Cortex of kidney (tissue), 1 donor: ENCODE measurements at places on chromosomes 3 and 15.

- DNase-seq, result no peak
These were observed 287.0 kb downstream of the ZIC4 start for GRCh38 chr3:147119346-147119745.

- no peak for DNase-seq
These were observed 9.8 kb downstream of the LRIG1 start for GRCh38 chr3:66490984-66491383.

DNA sequence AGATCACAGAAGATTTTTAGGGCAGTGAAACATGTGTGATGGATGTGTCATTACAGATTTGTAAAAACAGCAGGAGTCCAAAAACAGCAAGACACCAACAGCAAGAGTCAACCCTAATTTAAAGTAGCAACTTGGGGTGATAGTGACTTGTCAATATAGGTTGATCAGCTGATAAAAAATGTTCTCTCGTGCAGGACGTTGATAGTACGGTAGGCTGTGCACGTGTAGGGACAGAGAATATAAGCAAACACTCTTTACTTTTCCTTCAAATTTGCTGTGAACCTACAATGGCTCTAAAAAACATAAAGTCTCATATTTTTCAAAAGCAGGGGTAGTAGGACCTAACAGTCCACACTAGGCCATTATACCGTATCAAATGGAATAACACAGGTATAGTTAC is 120.8 kb downstream of the STAG1 start:
- no peak for DNase-seq

- DNase-seq, result no peak
These were observed 462.7 kb downstream of the PLOD2 start for GRCh38 chr3:145698250-145698649.

DNA sequence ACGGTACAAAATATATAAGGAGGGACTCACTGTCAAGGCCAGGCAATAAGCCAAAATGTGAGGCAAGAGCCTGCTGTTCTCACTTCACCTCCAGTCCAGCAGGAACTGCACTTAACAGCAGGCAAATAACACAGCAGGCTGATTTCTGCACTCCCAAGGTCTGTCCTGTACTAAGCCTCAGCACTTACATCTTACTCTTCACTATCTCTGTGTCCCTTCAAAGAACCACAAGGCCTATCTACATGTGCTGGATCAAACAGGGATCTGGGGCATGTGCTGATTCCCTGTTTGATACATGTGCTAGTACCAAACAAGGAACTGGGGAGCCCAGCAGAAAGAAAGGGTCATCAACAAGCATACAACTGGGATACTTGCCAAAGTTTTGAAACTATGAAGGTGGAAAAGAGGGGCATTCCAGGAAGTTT is 22.2 kb downstream of the UACA start:
- DNase-seq, result no peak

DNA sequence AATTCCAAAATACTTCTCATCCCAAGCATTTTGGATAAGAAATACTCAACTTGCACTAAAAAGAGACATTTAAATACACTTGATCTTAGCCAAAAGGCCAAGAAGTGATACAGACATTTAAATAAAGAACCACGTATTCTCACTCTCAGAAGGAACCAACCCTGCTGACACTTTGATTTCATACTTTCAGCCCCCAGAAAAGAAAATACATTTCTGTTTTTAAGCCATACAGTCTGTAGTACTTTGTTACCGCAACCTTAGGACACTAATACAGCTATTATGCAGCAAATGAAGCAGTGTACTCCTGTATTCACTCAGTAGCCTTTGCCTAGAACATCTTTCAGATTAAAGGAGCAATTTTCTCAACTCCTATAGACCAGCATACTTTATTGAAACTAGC is 86.7 kb downstream of the TBC1D5 start:
- DNase-seq, result no peak

DNA sequence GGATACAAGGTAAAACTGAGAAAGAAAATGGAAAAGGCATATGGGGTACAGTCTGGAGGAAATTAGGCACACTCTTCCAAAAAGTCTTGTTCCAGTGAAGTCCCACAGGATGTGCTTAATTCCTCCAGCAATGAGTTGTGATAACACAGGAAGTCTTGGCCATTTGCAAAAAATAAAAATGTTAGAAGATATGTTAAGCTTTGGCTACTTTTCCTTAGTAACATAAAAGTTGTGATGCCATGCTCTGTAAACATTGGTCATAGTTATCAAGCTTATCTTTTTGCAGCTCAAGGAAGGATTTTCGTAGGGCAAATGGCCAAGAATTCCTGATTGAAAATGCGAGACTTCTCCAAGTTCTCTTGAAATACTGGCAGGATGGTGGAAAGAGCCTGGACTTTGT is 26.4 kb downstream of the LNP1 start:
- no peak for DNase-seq

DNA sequence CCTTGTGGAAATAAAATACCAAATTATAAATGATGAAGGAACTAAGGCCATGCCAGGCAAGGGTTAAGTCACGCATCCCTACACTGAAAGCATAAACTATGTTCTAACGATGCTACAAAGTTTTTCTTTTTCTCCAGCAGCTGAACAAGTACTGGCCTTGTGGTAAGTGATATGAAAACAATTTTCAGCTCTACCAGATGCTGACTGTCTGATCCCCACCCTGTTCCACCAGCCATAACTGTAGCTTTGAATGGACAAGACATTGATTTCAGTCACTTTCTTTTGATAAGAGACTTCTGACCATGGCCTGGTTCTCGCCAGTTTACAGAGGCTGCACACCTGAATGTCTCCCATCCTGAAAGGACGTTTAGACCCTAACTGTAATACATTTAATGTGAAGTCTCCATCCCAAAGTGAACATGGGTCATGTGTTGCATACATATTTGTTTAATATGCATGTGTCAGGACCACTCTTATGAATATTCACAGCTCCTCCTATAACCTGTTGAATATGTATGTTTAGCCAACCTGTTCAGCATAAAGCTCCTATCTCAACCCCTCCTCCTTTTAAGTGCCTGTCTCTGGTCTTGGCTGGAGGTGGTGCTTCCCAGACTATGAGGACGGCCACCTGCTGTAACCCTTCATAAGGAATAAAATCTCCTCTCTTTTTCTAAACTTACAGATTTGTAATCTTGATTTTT is 33.4 kb downstream of the MASP1 start:
- no peak for DNase-seq

DNA sequence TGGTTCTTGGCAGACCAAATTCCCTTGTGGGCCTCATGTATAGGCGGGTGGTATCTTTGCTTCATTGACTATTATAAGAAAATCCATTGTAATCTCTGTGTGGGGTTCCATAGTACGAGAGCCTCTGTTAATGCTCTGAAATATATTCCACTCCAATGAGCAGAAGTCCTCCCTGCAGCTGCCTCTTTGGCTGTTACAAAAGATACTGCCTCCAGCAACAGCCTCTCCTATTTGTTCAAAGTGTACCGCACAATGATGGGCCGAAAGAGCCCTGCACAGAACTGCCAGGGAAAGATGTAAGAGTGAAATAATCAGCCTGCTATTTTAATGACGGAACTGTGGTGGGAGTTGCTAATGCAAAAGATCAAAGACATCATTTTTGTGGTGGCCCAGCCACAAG is 48.9 kb downstream of the GRK7 start:
- DNase-seq, result no peak

- no peak for DNase-seq
These were observed 35.6 kb upstream of the GYG1 start for GRCh38 chr3:148955544-148956346.

DNA sequence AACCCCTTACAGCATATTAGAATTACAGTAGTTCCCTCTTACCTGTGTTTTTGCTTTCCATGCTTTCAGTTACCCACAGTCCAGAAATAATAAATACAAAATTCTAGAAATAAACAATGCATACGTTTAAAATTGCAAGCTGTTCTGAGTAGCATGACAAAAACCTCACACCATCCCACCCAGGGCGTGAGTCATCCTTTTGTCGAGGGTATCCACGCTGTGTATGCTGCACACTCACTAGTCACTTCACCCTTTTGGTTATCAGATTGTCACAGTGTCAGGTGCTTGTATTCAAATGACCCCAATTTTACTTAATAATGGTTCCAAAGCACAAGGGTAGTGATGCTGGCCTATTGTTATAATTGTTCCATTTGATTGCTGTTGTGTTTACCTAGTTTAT is 72.5 kb upstream of the P3H2 start:
- no peak for DNase-seq

DNA sequence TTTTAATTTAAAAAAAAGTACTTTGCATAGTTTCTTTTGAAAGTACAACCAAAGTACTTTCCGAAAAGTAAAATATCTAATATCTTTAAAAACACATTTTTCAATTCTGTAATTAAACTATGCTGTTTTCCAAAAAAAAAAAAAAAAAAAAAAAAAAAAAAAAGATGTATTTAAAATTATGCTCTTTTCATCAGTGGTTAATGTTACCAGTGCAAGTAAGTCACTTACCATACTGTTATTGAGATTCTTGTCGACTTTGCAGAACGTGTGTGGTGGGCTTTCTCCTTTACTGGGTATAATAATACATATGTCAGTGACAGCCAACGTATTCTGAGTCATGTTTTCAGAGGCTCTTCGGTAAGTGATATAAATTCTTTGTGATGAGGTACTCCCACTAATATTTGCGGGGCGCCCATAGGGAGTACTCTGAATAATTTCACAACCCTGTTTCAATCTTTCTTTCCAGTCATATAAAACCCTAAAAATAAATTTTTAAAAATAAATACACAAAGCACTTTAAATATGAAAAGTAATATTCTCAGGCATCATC is 39.9 kb downstream of the DENND4A start:
- DNase-seq, result no peak
